Stimulated activated CD4-positive, alpha-beta T cell treated with anti-CD3 and anti-CD28 coated beads, TNF-alpha, amount 100 ng/mL, for 24 hours (primary cell): ENCODE measurements at places on chromosomes 12 and 14.
A peak's percentile ranks its signal among the peaks of the same experiment; 100 is the strongest.

DNA sequence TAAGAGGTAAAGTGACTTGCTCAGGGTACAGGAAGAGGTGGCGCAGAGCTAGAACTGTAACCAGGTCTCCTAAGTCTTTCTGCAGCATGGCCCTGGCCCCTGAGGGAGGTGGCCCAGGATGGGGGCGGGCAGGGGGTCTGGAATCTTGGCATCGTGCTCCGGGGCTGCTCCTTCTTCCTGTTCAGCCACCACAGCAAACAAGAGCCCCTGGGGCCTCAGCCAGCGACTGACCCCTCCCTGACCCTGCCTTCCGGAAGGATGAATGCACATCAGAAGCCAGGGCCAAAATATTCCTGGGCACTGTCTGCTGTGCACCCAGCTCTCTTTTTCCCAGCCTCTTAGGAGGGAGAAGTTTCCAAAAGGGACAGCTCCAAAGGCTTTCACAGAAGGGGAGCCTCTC is 242.8 kb downstream of the DPF3 start:
- no peak for DNase-seq

GRCh38 chr12:117792471-117792870 is 176.3 kb downstream of the KSR2 start:
- DNase-seq: no peak

GRCh38 chr12:65237153-65237552 is 41.3 kb upstream of the MSRB3 start:
- DNase-seq: no peak

GRCh38 chr12:1384910-1385309 is 209.5 kb downstream of the FBXL14 start:
- no peak for DNase-seq

GRCh38 chr14:28661171-28661772 is 105.3 kb upstream of the FOXG1 start:
- DNase-seq: no peak

- DNase-seq: no peak
These were observed 145.9 kb upstream of the SLCO1C1 start for GRCh38 chr12:20549108-20549719.

DNA sequence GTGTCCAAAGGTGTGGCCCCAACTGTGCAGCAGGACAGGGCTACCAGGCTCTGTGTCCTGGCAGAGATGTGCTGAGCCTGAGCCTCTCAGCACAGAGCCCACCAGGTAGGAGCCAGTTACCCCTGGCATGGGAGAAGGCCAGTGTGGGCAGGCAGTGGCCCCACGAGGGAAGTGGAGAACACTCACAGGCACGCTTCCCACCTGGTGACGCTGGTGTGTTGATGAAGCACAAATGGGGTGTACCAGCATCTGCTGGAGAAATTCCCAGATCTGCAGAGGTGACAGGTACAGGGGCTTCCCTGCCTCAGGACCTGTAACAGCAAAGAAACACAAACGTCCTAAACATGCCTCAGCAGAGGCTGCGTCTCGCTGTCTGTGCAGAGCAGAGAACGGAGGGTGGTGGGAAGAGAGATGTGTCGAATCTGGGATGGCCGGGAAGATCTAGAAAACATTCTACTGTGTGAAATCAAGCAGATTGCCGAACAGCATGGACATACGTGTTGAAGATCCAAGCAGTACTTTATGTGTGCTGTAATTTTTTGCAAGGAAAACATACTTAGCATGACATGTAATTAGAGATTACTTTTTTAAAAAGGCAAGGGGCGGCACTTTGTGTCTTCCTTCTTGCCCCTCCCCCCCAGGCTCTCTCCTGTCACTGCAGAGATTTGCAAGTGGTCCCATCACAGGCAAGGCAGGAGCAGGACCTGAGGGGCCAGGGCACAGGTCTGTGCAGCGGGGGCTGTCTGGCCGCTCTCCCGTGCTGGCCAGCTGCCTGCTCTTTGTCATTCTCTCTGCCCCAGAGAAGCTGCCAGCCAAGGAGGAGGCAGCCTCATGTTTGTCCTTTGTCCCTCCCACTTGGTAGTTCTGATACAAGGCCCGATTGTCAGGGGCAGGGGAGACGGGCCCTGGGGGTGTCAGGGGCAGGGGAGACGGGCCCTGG is 17.3 kb downstream of the HIP1R start:
- DNase-seq: no peak

DNA sequence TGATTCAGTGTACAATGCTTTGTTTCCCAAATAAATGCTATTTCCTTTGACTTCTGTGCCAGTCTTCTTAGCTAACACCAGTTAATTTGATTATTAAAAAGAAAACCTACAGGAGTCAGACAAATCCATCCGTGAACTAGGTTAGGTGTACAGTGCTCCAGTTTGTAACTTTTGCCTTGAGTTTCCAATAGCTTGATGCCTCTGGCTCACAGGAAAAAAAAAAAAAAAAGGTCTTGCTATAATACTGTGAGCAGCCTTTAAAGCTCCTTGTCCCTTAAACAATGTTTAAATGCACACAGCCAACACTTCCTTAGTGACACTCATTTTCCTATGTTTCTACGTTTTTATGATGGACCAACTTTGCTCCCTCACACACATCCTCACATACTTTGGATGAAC is 71.8 kb upstream of the TMX1 start:
- DNase-seq: no peak

DNA sequence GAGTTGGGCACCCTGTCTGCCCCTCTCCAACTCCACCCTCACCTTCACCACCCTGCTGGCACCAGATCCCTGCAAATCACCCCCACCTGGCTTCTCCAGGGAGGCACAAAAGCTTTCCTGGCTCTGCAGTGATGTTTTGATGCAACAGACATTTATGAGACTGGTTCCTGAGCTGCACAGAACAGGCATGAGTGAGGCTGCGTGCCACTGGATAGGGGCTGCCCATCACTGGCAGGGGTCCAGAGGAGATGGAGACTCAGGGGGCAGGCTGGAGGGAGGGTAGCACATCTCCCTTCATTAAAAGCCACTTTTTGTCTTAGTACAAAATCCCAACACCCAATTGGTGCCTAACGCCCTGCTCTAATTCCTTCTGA is 17.3 kb upstream of the ZDHHC22 start:
- DNase-seq: no peak

- no peak for DNase-seq
These were observed 120.7 kb upstream of the C14orf180 start for GRCh38 chr14:104458845-104459244.

GRCh38 chr14:73759714-73760597 is 45.8 kb upstream of the PNMA1 start:
- peak; percentile 97 for DNase-seq

GRCh38 chr12:128286970-128287369 is 20.0 kb downstream of the TMEM132C start:
- no peak for DNase-seq

GRCh38 chr14:24908592-24909236 is 141.2 kb downstream of the STXBP6 start:
- no peak for DNase-seq

- DNase-seq: no peak
These were observed 269.0 kb upstream of the GARIN2 start for GRCh38 chr14:66920196-66920595.

- no peak for DNase-seq
These were observed 163.4 kb downstream of the GALC start for GRCh38 chr14:87829543-87829942.

DNA sequence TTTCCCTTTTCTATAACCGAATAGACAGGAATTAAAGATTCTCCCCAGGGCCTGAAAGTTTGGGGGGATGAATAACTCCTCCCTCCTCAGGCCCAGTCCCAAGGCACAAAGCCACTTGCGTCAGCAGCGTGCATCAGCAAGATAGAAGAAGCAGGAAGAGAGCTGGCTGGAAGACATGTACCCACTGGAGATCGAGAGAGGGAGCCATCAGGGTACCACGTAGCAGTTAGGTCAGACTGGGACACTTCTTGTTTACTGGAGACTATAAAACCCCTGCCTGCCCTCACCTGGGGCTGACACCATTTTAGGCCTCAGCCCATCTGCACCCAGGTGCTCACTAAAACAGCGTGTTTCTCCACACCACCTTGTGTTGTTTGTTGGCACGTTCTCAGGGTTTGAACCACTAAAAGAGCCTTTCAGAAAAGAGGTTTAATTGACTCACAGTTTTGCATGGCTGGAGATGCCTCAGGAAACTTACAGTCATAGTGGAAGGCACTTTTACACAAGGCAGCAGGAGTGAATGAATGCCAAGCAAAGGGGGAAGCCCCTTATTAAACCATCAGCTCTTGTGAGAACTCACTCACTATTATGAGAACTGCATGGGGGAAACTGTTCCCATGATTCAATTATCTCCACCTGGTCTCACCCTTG is 93.2 kb downstream of the TMTC3 start:
- DNase-seq: no peak

GRCh38 chr12:130715150-130715997 is 725 bp downstream of the RIMBP2 start:
- DNase-seq: no peak

DNA sequence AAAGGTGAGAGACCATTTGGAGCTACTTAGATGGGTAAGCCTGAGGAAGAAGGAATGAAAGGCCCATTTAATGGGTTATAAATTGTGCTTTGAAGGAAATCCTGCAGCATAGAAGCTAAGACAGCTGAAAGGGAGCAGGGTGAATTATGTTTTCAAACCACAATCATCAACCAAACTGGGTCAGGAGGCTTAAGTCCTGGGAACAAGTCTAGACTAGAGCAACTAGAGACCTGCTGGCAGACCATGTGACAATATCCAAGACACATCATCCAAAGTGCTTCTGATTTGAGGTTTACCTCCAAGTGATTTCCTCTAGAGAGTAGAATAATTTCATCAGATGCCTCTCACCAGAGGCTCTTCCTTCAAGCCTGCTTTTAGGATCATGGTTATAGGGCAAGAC is 53.7 kb downstream of the MAP3K9 start:
- DNase-seq: no peak

DNA sequence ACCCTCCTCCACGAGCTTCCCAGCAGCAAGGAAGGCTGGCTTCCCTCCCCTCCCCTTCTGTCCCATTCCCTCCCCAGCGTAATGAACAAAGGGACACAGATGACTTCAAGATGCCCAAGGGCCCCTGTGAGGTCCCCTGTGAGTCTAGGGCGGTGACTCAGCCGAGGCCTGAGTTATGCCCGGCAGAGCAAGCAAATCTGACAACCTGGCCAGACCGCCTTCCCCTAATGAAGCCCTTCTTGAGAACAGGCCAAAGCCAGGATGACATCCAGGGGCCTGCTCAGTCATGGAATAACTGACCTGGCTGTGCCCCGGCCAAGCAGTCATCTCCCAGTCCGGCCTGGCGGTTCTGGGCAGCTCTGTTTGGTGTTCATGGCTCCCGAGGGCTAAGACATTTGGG is 89.2 kb downstream of the DICER1 start:
- no peak for DNase-seq

DNA sequence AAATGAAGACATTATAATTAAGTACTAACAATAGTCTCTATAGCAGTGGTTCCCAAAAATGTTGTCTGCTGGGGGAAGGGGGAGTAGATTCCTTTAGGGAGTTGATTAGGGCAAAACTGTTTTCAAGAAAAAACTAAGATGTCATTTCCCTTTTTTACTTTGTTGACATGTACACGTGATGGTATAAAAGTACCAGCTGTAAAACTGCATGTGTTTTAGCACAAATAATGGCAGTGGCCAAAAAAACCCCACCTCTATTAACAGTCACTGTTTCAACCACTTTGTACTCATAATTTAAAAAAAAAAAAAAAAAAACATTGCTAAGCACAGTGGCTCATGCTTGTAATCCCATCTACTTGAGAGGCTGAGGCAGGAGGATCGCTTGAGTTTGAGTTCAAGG is 61.7 kb downstream of the PPP1R12A start:
- no peak for DNase-seq

- no peak for DNase-seq
These were observed 16.7 kb downstream of the OSBPL8 start for GRCh38 chr12:76542908-76543307.

- DNase-seq: no peak
These were observed 15.0 kb downstream of the WNT5B start for GRCh38 chr12:1643905-1644533.

DNA sequence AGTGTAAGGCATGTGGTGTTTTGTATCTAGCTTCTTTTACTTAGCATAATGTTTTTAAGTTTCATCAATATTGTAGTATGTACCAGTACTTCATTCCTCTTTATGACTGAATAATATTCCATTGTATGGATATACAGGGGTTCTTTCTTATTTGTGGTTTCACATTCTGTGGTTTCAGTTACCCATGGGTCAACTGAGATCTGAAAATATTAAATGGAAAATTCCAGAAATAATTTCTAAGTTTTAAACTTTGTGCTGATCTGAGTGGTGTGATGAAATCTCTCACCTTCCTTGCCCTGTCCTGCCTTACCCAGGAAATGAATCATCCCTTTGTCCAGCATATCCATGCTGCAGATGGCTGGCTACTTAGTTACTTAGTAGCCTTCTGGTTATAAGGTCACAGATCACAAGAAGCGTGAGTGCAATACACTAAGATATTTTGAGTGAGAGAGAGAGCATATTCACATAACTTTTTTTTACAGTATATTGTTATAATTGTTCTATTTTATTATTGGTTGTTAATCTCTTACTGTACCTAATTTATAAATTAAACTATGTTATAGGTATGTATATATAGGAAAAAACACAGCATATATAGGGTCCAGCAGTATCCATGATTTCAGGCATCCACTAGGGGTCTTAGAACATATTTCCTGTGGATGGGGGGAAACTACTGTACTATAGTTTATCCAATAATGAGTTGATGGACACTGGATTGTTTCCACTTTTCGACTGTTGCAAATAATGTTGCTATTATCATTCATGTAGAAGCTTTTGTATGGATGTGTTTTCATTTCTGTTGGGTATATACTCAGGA is 59.6 kb upstream of the LRTM2 start:
- no peak for DNase-seq

DNA sequence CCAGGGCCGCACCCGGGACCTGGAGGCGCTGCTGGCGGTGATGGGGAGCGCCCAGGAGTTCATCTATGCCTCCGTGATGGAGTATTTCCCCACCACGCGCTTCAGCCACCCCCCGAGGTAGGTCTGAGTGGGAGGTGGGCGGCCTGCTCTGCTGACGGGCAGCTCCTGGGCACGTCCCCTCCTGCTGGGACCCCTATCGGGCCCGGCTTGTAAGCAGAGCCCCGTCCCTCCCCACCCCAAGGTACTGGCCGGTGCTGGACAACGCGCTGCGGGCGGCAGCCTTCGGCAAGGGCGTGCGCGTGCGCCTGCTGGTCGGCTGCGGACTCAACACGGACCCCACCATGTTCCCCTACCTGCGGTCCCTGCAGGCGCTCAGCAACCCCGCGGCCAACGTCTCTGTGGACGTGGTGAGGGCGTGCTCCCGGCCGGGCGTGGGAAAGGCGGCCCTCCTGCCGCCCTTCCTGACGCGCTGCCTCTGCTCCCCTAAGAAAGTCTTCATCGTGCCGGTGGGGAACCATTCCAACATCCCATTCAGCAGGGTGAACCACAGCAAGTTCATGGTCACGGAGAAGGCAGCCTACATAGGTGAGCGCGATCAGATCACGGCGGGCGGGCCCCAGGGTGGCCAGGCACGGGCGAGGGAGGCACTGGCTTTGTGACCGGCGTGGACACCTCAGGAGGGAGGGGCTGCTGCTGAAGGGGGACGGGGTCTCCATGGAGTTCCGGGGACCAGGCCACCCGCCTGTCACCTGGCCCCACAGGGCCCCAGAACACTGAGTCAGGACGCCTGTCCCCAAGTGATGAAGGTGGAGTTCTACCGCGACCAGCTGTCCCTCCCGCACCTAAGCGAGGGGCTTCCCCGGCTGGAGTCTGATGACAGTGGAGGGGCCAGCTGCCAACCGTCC is 7.3 kb downstream of the PLD4 start:
- DNase-seq: no peak

GRCh38 chr14:30518867-30519560 is 39.9 kb upstream of the G2E3 start:
- DNase-seq: no peak

- DNase-seq: no peak
These were observed 457.4 kb downstream of the FOXG1 start for GRCh38 chr14:29223947-29224346.
